ENCODE measurements at places on chromosomes 12 and 14.

GRCh38 chr14:69291891-69292561 lies 32.1 kb downstream of the GALNT16 start:
- DNase-seq: no peak

GRCh38 chr14:68577802-68578541 lies 214.9 kb downstream of the ZFP36L1 start:
- no peak for DNase-seq

- no peak for DNase-seq
Measured at GRCh38 chr12:96271469-96272199, 77.5 kb downstream of the ELK3 start.

DNA sequence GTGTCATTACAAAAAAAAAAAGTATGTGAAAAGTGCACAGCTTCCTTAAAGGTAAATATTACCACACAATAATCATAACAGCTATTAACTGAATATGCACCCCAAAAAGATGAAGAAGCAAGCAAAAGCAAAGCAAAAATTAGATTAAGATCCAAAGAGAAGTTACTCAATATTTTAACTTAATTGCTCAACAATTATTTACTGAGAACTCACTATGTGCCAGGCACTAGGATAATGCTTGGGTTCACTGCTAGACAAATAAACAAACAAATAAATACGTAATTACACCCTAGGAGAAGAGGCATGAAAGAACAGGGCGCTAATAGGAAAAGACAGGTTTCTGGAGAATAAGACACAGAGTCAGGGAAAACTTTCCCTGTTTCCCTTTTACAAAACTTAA lies 33.4 kb downstream of the PPP1R12A start:
- no peak for DNase-seq

DNA sequence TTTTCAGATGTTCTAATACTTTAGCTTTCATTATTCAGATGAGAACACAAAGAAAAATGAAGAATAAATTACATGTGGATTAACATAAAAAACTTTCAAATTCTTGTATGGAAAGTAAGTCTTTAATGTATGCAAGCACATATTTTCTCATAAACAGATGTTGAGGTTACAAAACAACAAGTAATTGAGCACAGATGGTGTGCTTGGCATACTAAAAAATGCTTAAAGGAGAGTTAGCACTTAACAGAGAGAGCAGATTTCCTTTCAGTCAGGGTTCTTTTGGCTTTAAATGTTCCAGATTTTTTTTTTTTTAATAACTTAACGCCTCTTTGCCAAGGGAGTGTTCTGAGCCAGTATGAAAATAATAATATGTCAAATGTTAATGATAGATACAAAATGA lies 96.0 kb downstream of the RASSF9 start:
- no peak for DNase-seq

DNA sequence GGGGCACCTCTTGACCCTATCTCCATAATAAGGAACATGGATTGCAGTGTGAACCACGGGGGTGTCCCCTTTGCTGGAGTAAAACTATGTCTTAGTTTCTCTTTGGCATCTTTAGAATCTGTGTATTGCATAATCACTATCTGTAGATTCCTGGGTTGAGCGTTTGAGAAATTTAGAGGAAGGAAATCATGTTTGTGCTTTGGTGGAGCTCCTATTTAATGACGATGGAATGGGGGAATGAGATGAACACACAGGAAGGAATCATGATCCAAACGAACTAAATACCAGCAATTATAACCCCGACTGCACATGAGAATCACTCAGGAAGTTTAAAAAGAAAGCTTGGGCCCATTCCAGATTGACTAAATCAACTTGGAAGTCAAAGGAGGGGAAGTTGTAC lies 1.3 kb upstream of the MYG1 start:
- no peak for DNase-seq

DNA sequence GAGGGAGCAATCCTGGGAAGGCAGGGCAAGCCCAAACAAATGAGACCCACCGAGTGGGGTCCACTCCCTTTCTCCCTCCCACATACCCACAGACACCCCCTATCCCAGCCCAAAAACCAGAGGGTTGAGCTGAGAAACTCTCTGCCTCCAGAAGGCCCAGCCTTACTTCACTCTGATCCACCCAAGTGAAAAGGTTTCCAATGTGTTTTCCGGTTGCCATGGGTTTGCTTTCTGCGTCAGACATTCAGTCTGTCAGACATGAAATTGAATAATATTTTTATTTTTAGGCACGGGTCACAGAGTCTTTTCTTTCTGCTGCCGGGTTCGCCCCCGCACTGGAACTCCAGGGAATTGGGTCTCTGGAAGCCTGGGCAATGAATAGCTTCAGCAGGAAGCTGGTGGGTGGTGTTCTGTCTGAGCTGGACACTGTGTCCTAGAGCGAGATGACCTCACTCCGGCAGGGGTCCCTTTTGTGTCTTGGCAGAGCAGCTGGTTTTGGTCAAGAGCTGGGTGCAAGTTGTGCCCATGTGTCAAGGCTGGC lies 69.8 kb upstream of the CLMN start:
- no peak for DNase-seq

DNA sequence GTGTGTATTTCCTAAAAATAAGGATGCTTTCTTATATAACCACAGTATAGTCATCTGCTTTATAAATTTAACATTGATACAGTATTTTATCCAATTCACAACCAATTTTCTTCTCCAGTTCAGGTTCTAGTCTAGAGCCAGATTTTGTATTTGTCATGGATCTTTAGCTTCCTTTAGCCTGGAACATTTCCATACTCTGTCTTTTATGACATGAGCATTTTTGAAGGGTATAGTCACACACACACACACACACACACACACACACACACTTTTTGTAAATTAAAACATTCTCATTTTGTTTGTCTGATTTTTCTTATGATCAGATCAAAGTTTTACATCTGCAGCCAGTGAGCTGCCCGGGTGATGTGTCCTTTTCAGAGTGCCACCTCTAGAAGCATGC lies 25.4 kb downstream of the CGRRF1 start:
- no peak for DNase-seq

DNA sequence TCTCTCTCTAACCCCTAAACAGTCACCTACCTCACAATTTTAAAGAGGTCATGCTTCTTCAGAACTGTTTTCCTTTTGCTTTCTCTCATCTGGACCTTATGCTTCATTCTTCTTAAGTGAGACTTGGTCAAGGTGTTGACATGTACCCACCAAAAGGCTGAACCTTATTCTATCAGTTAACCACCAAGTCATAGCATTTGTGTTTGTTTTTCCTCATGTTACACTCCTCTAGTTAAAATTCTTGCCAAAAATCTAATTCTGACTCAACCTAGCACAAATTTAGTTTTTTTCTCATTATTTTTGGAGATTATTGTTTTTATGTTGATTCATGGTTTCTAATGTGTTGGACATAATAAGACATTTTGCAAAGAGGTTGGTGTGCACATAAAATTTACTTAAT lies 578.6 kb downstream of the SLC16A7 start:
- no peak for DNase-seq

- DNase-seq: no peak
Measured at GRCh38 chr12:94988471-94988870, 15.0 kb downstream of the NDUFA12 start.

- DNase-seq: no peak
Measured at GRCh38 chr14:96065661-96066459, 26.7 kb downstream of the C14orf132 start.

DNA sequence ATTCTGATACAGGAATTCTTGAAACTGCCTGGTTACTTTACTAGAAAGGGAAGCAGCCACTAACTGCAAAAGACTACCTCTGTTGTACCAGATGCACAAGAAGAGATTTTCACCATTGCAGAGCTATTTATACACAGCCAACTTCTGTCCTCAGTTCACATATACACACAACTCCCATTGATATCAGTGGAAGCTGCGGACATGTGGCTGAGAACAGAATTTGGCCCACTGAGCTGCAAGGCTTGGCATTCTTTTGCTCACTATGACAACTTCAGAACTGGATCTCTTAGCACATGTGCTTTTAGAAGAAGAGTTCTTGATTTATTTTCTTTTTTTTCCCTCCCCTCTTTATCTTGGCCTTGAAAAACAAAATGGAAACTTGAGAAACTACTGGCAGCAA lies 28.3 kb downstream of the PTPRO start:
- DNase-seq: no peak

GRCh38 chr12:29743801-29744200 lies 39.9 kb downstream of the TMTC1 start:
- DNase-seq: no peak

DNA sequence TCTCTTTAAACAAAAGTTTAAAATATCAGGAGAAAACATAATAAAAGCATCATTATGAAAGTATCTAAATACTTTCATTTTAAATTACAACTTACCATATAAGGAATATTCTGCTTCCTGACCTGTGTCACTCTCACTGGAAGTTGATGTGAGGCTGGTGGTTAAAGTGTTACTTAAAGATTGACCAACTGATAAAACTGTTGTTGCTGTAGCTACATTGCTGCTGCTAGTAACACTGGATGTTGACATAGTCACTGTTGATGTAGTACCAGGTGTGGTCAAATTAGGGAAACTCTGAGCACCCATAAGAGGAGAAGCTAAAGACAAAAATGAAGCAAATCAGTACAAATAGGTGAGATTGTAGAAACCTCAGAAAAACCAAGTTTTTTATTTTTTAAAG lies 79.9 kb downstream of the HECTD1 start:
- DNase-seq: no peak

DNA sequence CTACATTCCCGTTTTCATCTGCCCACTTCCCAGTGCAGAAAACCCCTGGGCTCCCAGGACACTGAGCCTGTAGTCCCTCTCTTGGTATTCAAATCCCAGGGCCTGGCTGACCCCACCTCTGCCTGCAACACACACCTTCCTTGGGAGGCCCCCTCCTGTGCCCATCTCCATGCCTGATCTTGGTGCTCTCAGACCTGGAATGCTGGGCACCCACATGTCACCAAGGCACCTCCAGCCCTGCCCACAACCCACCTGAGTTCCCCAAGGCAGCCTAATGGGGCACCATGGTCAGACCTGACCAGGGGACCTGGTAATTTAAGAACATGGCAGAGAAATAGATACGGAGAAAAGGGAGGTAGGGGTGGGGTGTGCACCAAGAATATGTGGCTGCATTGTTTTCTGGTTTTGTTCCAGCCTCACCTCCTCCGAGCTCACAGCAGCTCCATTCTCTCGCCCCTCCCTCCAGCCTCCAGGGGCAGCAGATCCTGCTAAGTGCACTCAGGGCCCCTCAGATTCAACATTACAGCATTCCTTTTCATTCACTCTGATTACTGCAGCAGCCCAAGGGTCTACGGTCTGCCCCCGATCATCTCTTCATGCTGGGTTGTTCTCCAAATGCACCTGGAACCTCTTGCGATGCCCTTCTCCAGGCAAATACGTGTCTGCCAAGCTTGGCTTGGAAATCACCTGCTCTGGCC lies 9.2 kb upstream of the HSP90AA1 start:
- no peak for DNase-seq

DNA sequence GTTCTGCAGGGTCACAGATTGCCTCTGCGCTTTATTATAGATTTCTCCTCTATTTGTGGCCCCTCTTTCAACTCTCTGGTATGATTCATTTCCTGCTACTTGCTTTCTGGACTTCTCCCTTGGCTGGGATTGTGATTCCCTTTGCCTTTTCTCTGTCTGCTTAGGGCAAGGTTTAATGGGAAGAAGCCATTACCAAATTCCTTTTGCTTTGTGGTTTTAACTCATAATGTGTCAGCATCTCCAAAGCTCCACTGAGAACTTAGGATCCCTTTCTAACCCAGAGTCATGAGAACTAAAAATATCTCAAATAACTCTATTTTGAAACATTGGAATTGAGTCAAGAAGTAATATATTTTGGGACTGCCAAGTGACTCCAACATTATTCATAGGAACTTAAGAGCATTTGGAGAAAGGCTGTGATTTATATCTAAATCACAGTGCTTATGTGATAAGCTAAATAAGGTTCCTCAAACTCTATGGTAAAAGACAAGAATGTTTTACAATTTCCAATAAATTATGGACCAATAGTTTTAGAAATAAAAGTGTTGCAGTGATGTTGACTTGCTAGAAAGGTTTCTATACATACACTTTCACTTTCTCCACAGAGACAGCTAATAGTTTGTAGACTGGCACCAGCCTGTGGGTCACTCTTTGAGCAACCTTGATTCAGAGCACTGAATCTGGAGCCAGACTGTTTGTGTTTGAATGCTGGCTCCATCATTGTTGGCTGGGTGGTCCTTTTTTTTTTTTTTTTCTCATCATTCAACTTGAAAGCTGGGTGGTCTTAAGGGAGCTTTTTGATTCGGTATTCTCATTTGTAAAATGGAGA lies 93.9 kb downstream of the DACT1 start:
- DNase-seq: no peak

- no peak for DNase-seq
Measured at GRCh38 chr12:103728323-103728722, 112.7 kb downstream of the NT5DC3 start.

GRCh38 chr12:77343291-77343690 lies 277.9 kb upstream of the E2F7 start:
- DNase-seq: no peak

DNA sequence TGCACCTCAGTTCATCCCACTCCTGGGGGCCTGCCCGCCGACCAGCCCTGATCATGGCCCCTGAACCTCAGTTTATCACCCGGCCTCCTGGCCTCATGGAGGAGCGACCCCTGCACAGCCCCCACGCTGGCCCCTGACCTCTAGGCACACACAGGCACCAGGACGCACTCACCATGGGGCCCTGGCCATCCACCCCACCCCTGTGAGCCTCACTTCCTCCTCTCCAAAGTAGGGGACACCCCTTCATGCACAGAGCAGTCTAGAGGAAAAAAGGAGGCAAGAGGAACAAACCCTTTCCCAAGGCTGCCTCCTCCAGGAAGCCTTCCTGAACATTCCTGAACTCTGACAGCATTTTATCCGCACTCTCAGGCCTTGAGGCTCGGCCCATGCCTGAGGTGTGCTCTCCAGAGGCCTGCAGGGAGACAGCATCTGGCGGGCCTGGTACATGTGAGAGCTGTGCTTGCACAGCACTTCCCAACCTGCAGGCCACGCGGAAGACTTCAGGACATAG lies 39.4 kb downstream of the CCNK start:
- DNase-seq: no peak

DNA sequence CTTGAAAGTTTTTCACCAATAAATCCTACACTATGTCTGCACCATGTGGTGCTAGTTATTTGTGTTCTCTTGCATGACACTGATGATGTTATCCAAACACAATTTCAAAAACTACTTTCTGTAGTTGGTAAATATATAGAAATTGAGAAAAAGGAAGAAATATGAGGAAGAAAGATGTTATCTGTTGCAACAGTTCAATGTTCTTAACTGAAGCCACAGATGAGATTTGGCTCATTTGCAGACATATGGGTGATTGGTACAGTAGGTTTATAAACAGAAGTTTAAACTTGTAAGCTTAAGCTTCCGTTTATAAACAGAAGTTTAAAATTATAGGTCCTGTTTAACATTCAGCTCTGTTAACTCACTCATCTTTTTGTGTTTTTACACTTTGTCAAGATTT lies at the start of gene CLEC12A:
TSS of gene CLEC12A (plus strand) at position 229 of the 400 bp plus-strand sequence. CDS start 188 bp downstream, outside the sequence.
- DNase-seq: no peak

- no peak for DNase-seq
Measured at GRCh38 chr14:28773176-28773575, 6.6 kb downstream of the FOXG1 start.

GRCh38 chr14:23186913-23187654 lies 3.6 kb upstream of the SLC7A8 start:
- no peak for DNase-seq

- no peak for DNase-seq
Measured at GRCh38 chr14:96888593-96888992, 91.4 kb downstream of the VRK1 start.
